ENCODE measurements at places on chromosomes 11 and 22.

- peak; percentile 48 for DNase-seq
Observed at GRCh38 chr11:57903441-57904123, 120.1 kb upstream of the OR9Q1 start.

DNA sequence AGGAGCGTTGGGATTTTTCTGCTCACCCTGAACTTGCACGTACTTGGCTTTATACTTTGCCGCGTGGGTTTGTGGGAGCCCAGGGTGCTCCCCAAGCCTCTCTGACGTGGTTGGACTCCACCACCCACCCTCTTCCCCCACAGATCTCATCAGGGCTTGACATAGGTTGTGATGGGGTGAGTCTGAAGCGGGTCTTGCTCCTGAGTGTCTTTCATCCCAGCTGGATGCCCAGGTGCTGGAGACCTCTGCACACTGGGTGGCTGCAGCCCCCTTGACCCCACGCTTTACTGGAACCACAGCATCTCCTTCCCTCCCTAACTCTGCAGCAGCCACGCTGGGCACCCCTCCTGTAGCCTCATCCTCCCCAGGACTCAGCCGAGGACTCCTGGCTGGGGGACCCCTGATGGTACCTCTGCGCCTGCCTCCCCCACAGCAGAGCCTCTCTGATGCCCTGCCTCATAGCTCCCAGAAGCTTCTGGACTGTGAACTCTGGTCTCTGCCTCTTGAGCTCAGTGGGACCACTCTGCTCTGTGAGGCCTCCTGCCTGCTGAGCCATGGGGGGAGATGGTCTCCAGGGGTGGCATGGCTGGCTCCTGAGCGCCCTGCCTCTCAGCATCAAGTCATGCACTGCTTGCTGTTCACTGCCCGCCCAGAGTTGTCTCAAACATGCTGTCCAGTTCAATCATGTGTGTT is 45.2 kb downstream of the MYEOV start:
- DNase-seq, result no peak

DNA sequence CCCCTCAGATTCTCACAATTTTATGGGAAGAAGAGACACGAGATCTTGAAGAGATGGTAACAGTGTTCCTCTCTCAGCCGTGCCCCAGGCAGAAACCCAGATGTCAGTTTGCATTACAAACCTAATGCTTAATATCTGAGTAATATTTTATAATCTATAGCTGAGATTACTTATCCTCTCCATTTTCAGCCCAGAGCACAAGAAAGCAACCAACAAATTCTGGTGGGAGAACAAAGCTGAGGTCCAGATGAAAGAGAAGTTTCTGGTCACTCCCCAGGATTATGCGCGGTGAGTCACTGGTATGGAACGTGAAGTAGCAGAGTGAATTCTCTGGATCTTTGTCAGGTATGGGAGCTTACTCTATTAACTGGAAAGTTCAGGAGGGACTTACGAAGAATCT is 884 bp downstream of the CENATAC start:
- DNase-seq, result no peak

GRCh38 chr22:50011447-50012210 is 936 bp downstream of the IL17REL start:
- DNase-seq, result peak; percentile 35

- peak; percentile 61 for DNase-seq
Observed at GRCh38 chr11:72762641-72763304, 10.6 kb upstream of the ARAP1 start.

DNA sequence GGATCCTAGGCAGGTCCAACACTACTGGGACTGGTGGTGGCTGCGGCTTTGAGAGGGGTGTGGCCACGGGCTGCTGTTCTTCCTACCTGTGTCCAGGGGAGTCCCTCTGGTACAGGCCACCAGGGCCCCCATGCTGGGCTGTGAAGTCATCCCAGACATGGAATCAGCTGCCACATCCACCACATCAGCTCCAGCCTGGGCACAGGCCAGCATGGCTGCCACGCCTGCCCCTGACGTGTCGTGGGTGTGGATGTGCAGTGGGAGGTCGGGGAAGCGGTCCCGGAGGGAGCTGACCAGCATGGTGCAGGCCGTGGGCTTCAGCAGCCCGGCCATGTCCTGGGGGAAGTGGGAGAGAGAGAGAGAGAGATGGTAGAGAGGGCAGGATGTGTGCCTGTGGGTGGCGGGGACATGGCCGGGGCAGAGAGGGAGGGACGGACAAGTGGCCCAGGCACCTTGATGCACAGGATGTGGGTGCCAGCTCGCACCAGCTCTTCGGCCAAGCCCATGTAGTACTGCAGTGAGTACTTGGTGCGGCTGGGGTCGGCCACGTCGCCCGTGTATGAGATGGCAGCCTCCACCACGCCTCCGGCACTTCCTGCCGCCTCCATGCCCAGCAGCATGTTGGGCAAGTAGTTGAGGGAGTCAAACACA is 6.2 kb upstream of the LRFN4 start:
- DNase-seq, result no peak

DNA sequence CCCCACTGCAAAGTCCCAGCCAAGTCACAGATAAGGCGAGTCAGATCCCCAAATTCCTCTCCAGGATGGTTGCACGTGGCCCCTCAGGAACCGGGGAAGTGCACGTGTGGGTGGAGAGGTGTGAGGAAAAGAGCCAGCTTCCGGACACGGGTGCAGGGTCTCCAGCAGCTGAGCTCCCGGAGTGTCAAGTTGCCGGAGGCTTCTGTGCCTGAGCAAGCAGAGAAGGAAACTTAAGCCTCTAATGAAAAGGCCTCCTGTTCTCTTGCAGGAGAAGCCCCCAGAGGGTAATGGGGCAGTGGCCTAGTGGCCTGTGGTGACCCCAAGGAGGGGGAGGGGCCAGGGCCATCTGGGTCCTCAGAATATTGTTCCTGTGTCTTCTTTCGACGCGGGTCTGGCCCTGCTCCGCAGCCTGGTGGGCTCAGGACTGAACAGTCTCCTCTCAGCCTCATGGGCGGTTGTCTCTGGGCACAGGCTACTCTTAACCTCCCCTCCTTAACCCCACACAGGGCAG is 147.9 kb downstream of the FEZ1 start:
- no peak for DNase-seq

GRCh38 chr11:129280027-129280811 is 88.1 kb upstream of the ARHGAP32 start:
- peak; percentile 77 for DNase-seq

GRCh38 chr11:27873664-27874063 is 173.4 kb upstream of the BDNF start:
- DNase-seq, result no peak

DNA sequence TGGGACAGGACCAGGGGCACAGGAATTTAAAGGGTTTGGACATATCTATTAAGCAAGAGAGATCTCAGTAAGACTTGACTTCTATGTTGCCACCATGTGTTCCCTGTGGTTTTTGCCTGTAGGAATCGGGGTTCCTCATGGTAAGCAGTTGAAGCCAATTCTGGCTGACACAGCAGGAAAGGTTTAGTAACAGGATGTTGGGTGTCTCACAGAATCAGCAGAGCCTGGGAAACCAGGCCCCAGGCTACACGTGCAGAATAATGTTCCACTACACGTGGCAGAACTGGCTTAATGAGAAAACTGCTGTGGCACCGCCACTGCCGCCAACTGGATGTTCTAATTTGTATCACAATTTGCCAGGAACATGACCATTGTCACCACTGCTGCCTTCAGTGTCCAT is 264.6 kb upstream of the PLET1 start:
- DNase-seq, result no peak

DNA sequence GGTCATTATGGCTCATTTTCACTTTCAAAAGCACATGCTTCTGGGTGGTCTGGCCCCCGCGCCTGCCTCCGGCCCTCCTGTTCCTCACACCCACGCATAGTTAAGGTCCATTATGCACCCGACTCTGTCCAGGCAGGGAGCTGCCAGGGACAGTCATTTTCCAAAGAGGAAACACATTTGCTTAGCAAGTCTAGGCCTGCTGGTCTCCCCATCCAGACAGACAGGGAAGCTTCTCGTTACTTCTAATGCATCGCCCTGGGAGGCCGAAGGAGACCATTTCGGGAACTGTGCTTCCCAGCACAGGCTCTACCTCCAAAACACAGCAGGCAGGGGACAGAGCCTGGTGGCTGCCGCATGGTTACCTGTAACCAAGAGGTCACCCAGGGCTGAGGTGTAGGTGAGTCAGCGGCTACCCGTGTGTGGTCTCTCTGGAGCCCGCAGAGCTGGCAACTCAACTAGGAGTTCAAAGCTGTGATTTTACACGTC is 87.1 kb upstream of the SHANK2 start:
- no peak for DNase-seq

DNA sequence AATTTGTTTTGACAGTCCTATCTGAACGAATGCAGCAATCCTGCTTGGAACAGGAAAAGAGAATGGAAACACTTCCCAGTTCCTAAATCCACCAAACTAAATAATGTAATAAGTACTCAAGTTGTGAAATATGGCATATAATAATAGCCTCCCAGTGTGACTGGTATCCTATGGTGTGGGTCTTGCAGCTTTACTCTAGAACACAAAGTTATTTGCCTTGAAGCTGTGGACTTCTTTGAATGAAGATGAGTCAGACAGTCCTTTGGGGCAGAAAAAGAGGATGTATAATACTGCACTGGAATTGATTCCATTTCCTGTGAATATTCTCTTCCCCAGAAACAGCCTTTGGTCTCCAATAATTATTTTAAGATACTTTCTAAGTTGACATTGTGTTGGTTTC is 887.0 kb downstream of the KCNA4 start:
- no peak for DNase-seq

DNA sequence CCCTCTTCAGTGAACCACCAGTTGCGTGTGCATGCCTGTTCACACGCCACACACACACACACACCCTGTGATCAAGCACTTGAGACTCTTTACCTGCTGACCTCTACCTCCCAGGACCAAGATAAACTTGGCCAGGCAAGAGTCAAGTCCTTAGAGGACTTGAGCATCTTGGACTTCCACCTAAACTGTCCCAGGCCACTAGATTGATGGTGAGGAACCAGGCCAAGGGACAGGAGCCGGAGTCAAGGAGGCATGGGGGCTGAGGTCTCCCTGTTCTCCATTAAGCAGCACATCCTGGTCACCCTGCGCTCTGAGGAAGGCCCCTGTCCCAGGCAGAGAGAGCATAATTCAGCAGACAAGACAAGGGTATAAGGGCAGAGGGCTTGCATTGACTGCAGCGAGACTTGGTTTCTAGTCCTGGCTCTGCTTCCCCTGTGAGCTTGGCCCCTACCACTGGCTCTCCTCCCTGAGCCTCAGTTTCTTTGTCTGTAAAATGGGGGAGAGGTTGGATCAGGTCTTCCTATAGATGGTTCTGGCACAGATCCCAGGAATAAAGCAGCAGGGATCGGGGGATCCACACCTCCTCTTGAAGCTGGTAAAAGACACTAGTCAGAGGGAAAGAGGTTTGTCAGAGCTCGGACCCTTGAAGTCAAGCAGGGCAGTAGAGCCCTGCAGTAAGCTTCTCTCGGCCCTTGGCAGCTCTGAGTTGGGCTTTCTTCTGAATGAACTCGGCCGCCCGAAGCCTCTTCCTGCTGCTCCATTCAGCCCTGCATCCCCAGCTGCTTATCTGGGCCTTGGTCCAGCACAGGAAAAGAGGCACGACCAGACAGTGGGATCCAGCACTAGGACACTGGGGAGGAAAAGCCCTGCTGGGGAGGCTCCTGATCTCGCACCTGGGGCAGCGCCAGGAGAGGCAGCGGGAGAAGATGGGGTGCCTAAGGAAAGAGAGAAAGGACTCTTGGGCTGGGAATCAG is 2.0 kb downstream of the CREB3L1 start:
- no peak for DNase-seq

Measured in activated naive CD4-positive, alpha-beta T cell treated with anti-CD3 and anti-CD28 coated beads for 36 hours (primary cell).